ENCODE measurements at places on chromosomes 16 and 17. TPM values are rescaled to one million over a fixed set of nuclear protein-coding genes. Genes with fewer than 3 reads are reported as not detected.

The ZFP90 gene
- 20.4 TPM for total RNA-seq

The MYOCD gene
- total RNA-seq: 2.2 TPM

The ZG16B gene
- 0.65 TPM for total RNA-seq

The STX1B gene
- not detected for total RNA-seq

The CA4 gene
- 1.0 TPM for total RNA-seq

The ABCA6 gene
- 21.1 TPM for total RNA-seq

The SCGB1C2 gene
- not detected for total RNA-seq

The EPN2 gene
- total RNA-seq: 18.0 TPM

The SPOP gene
- 145 TPM for total RNA-seq

The CD300LB gene
- total RNA-seq: not detected

The SLFN14 gene
- not detected for total RNA-seq

The KRT31 gene
- total RNA-seq: not detected

The ENPP7 gene
- not detected for total RNA-seq

The ZFP3 gene
- 0.97 TPM for total RNA-seq

The SDF2 gene
- total RNA-seq: 62.8 TPM

The TRIM72 gene
- total RNA-seq: not detected

The TMEM114 gene
- total RNA-seq: not detected

Measured in bladder microvascular endothelial cell (primary cell).